ENCODE measurements at places on chromosomes 1 and 21.

GRCh38 chr1:96488777-96489176, 232.8 kb upstream of the PTBP2 start:
- no peak for DNase-seq

DNA sequence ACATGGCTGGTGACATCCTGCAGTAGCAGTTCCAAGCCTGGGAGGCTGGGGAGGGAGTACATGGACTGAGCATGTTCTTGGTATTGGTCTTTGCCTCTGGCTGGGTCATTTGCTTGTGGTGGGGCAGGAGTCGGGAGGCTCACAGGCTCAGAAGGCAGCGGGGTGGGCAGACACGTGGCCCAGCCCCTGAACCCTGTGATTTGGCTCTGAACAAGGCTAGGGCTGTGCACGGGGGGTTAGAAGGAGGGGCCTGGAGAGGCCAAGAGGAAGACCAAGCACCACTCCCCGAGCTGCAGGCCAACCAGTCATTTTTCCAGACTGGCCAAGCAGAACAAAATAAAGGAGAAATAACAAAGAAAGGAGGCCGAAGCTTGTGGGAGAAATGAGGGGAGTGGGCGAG, 9.7 kb upstream of the PRELP start:
- DNase-seq = no peak

DNA sequence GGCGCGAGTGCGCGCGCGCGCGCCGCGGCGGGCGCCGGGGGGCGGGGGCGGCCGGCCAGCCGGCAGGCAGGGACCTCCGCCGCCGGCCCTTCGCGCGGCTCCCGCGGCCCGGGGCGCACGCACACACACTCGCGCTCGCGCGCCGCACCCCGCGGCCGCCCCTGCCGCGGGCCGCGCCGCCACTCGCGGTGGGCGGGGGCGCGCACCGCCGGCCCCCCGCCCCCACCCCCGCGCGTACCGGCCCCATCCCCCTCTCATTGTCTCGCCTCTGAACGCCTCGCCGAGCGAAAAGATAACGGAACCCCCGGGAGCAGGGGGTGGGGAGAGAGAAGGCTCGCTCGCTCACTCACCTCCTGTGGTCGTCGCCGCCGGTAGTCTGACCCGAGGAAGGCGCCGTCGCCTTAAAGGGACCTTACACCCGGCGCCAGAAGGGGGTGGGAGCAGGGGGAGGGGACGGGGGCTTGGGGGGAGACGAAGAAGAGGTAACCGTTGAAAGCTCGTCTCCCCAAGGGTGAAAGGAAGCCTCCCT, 428 bp downstream of the POGZ start:
- DNase-seq = no peak

- DNase-seq = no peak
Measured at GRCh38 chr1:234855851-234856250, 245.9 kb upstream of the IRF2BP2 start.

Measured in activated CD8-positive, alpha-beta memory T cell treated with anti-CD3 and anti-CD28 coated beads for 48 hours (primary cell).